ENCODE measurements at places on chromosomes 4 and X. TPM values are rescaled to one million over a fixed set of nuclear protein-coding genes. Genes with fewer than 3 reads are reported as not detected.

GRCh38 chrX:30875957-30876356 lies 13.1 kb downstream of the TAB3 start:
- DNase-seq = no peak

GRCh38 chrX:19642241-19643109 lies 127.2 kb upstream of the MAP3K15 start:
- no peak for DNase-seq

DNA sequence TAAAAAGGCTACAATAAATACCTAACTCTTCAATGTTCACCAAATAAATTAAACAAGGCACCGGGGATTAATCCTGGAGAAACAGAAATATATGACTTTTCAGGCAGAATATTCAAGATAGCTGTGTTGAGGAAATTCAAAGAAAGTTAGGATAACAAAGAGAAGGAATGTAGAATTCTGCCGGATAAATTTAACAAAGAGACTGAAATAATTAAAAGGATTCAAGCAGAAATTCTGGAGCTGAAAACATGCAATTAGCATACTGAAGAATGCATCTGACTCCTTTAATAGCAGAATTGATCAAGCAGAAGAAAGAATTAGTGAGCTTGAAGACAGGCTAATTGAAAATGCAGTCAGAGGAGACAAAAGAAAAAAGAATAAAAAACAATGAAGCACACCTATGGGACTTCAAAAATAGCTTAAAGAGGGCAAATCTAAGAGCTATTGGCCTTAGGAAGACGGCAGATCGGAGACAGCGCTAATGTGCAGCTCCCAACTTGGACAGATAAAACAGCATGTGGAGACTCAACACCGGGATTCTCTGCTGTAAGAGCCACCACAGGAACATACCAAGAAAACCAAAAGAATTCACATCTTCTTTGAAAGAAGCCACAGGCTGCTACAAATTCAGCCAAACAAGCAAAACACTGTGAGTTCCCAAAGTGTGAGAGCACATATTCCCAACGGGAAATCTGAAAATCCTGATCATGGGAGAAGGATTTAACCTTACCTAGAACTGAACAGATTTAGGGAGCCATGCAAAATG lies 1290.9 kb downstream of the PCDH18 start:
- DNase-seq = no peak

The HPGD gene
- total RNA-seq = 16.1 TPM

The HERC3 gene
- 37.3 TPM for total RNA-seq

The NWD2 gene
- total RNA-seq = 21.2 TPM

GRCh38 chrX:340641-341423 lies 22.2 kb upstream of the GTPBP6 start:
- no peak for DNase-seq

- DNase-seq = no peak
Measured at GRCh38 chr4:84597450-84597849, 14.5 kb downstream of the CDS1 start.

The ART3 gene
- not detected for total RNA-seq

GRCh38 chrX:80812176-80812575 lies 2.5 kb upstream of the BRWD3 start:
- no peak for DNase-seq

DNA sequence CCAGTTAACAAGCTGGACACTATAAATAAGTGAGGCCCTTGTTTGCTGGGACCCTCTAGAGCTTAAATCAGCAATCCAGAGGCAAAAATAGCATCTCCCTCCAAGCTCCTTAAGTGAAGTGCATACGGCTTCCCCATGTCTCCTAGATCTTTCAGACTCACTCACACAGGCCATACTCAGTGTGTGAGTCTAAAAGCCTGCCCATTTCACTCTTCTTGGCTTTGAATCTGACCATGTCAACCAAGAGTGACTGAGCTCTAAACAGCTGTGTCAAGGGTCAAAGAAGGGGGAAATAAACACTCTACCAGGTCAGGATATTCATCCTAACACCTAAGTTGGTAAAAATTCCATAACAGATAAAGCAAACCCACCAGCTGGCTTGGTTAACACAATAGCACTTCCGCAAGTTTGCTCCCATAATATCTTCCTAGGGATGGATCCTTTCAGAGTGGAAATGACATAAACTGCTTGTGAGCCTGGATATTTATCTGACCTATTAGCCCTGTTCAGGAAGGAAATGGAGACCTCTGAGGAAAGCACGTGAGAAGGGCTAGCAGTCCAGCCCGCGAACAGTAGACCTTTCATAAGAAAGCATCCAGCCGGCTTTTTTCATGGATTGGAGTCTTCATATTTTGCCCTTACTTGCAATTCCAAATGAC lies 65.6 kb downstream of the MID1 start:
- DNase-seq = no peak

The MAGEA9B gene
- not detected for total RNA-seq

The RBM47 gene
- 51.0 TPM for total RNA-seq

DNA sequence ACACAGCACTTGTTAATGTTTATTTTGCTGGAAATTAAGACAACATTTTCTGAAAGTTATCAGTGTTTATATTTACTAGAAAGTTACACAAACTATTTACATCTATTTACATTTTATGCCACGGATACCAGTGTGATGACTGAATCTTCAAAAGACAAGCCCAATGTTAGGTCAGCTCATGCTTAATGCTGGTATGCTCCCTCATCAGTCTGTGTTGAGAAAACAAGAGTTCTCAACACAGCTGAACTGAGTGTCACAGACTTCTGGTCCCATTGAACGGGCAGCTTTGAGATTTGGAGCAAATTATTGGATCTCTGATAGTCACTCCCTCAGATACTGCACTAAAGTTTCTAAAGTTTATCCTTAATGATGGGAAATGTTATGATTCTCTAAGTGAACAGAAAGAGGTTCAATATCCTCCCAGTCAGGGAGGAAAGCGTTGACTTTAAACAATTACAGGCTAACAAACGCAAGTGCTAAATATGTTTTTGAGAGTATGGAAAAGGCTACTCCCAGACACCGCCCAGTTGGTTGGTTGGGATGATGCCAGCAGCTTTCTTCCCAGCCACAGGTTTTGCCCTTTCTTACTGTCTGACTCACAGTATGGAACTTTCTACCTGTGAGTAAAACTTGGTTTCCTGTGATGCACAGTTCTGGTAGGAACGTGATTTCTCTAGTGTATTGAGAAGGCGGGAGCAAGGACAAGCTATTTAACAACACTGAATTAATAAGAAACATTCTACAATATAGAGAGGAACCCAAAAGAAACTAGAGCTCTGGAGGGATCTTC lies 1293.6 kb upstream of the TENM3 start:
- DNase-seq = no peak

- no peak for DNase-seq
Measured at GRCh38 chr4:43932448-43932847, 516.2 kb downstream of the KCTD8 start.
